ENCODE measurements at places on chromosomes 6 and 20.

DNA sequence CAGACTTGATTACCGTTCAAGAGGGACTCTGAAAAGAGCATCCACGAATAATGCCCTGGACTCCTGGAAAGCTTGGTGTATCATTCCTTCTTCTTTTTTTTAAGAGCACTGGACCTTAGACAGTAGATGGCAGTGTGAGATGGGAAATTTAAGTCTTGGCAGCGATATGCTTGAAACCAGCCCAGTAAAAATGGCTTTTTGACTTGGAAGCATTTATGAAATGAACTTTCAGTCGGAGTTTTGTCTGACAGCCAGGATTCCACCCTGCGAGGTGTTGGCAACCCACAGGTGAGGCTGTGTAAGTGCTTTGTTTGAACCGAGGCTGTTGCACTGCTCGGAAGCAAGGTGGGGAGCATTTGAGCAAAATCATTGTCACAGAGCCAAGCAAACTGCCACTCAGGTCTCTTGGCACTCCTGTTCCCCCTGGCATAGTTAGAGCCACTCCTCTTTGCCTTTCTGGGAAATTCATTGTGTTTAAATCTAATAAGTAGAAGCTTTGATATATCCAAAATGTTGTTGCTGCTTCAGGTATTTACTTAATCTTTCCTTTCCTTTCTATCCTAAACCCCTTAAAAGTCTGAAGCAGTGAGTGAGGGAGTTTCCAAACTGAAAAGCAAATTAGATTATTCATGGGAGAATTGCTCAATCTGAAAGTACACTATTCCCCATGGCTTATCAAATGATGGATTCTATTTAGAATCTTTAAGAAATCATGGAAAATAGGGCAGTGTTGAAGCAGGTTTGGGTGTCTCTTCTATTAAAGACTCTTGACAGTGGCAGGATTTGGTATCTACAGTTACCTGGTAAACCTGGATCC, 272.8 kb upstream of the SLC35B3 start:
- no peak for DNase-seq

GRCh38 chr6:2430612-2431011, 185.2 kb upstream of the GMDS start:
- DNase-seq: no peak

- no peak for DNase-seq
Observed at GRCh38 chr6:163571730-163572129, 157.2 kb downstream of the QKI start.

DNA sequence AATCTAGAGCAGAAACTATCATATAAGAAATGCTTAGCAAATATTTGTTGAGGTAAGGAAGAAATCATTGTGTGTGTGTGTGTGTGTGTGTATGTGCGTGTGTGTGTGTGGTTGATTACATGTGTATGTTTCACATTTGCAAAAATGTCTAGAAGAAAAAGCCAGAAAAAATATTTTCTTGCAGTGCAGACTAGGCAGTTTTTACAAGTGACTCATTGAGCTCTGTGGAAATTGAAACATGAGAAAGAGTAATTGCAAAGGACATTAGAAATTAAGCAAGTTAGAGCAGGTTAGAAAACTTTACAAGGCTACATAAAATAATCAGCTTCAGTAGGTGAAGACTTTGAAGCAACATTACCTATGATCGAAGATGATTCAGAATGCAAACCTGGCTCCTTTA, 669.0 kb upstream of the EYS start:
- no peak for DNase-seq

DNA sequence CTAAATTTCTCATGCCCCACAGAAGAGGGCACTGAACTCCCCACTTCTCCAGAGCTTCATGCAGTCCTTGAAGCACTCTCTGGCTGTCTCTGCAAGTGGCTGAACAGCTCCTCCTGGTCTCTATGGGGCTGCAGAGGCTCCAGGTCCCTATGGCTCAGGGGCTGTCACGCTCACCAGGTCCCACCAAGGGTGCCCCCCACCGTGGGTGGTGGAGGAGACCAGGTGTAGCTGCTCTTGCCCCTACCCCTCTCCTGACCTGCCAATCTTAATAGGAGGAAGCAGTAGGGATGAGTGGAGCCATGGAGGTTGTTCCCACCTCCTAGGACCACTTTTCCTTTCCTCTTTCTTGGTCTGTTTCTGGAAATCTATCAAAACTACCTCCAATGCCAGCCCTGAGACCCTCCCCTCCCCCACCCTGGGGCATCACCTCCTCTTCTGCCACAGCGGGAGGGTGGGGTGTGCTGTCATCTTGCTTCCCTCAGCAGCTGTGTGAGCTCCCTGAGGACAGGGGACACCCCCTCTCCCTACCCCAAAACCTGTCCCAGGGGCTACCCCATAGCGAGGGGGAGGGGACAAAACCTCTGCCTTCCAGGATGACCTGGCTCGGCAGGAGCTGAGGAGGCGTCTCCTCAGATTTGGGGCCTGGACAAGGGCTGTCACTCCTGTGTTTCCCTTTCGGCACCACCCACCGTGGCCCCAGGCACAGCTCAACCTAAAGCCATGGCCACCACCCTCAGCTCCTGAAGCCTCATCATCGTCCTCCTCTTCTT, 12.0 kb upstream of the RAET1E start:
- no peak for DNase-seq

DNA sequence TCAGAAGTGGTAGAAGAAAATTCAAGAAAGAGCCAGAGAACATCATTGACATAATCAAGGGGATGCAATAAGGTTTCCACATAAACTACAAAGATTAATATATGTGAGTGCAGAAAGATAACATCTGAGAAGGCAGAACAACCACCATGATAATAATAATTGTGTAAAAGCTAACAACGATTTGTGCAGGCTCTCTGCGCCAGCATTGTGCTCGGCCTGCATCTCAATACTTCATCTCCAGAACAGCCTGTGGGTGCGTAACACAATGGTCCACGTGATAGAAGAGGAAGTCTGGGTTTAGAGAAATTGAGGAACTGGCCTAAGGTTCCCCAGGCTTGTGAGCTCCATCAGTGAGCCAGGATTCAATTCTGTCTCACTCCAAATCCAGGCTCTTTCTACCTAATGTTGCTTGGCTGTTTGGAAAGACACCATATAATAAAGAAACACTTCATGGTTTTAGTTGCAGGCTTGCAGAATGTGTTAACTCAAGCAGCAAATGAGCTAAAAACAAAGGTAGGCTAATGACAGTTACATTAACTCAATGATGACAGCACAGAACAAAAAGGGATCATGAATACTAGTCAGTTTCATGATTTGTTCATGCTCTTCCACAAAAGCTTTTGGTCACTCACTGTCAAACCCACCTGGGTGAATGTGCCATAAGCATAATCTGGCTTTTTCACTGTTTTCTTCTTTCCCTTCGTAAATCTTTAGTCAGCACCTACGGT, 71.2 kb downstream of the LY86 start:
- DNase-seq: peak; percentile 77

DNA sequence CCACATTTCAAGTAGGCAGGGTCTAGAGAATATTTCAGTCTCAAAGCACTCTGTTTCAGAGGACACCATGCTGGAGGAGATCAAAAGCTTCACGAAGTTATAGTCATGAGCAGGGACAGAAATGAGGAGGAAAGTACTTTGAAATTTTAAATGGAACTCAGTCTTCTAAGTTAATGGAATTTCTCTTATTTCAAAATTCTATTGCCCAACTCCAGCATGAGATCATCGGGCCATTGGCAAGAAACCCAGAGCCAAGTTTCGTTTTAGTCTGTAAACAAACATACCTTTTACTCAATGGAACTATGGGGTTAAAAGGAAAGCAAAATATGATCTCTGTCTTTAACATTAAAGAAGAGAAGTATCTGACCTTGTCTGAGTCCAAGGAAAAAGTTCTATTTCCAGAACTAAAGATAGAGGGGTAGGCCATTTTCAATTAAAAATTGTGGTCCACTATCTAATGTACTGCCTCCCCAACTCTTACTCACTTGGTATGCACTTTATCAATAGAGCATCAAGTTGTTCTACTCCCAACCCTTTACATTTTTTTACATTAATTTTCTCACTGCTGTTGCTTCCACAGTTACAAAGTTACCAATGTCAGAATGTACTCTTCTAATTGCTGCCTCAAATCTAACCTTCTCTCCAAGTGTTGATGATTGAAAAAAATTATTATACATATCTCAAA, 235.3 kb upstream of the NRSN1 start:
- DNase-seq: no peak

DNA sequence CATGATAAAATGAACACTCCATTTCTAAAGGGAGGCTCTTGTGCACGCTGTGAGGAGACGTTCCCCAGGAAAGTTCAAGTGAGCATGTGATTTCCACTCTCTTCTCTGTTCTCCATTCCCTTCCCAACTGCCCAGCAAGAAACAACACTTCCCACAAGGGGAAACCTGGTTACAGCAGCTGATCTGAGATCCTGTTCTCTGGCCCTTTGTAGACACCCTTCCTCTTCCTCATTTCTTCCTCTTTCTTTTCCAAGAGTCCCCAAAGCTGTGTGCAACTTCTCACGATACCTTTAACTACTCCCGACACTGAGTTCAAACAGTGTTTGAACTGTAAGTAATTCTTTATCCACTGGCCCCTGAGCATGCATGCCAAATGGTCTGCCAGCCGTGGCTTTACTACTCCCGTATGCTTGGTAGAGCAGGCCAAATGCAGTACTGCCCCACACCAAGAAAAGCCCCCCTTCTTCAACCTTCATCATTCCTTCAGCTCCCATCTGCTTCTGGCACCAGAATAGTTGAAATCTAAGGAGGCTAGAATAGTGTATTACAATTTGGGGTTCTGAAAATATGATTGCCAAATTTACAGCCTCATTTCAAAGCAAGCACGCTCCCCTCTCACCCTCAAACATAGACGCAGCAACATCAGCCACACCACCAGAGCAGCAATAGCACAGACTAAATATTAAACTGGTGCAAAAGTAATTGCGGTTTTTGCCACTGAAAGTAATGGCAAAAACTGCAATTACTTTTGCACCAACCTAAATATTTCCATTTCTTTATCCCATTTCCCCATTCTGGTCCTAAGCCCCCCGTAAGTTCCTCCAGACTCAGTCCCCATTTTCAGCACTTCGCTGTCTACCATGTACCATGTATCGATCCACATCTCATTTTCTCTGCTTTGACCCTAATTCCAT, 4.3 kb downstream of the HLA-DMB start:
- no peak for DNase-seq

- no peak for DNase-seq
Observed at GRCh38 chr6:120354452-120355098, 979.7 kb downstream of the TBC1D32 start.

GRCh38 chr6:35519313-35520015, 6.8 kb upstream of the TULP1 start:
- DNase-seq: no peak

DNA sequence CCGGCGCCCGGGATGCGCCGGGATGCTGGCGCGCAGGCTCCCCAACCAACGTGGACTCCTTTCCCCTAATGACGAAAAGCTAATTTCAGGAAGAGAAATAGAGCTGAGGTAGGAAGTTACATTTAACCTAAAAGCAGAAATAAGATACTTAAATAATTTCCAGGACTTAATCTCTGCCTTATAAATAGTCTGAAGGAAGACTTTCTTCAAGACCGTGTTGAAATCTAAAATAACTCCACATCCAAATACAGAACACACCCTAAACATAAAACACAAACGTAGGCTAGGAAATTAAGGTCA, 1.3 kb downstream of the ASF1A start:
- no peak for DNase-seq

- DNase-seq: no peak
Observed at GRCh38 chr6:107419733-107420132, 39.6 kb downstream of the PDSS2 start.

- DNase-seq: no peak
Observed at GRCh38 chr20:13041574-13042457, 33.0 kb downstream of the SPTLC3 start.

DNA sequence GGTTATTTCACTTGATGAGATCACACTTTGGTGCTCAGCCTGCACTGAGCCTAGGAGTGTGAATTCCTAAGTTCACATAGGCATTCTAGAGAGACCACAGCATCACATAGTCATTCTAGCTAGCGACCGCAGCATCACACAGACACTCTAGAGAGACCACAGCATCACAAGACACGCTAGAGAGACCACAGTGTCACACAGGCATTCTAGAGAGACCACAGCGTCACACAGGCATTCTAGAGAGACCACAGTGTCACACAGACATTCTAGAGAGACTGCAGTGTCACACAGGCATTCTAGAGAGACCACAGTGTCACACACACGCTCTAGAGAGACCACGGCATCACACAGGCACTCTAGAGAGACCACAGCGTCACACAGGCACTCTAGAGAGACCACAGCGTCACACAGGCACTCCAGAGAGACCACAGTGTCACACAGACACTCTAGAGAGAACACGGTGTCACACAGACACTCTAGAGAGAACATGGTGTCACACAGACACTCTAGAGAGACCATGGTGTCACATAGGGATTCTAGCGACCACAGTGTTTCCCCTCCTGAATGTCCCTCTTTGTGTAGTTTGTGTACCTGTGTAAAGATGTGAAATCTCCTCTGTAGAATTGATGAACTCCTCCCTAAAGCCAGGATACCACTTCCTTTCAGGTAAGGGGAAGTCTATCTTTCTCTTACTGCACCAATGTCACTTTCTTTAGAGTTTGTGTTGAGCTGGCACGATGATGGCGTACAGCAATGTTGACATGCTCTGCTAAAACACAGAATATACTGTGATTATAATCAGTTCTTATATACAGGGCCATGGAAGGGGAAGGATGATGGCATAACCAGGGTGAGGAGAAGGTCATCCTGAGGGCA, 169.4 kb downstream of the ZDHHC14 start:
- DNase-seq: no peak

- DNase-seq: no peak
Observed at GRCh38 chr6:144217264-144217663, 66.9 kb downstream of the STX11 start.

GRCh38 chr6:8499540-8499939, 64.2 kb upstream of the SLC35B3 start:
- no peak for DNase-seq

- DNase-seq: no peak
Observed at GRCh38 chr20:4162766-4163165, 147.4 kb upstream of the RNF24 start.

DNA sequence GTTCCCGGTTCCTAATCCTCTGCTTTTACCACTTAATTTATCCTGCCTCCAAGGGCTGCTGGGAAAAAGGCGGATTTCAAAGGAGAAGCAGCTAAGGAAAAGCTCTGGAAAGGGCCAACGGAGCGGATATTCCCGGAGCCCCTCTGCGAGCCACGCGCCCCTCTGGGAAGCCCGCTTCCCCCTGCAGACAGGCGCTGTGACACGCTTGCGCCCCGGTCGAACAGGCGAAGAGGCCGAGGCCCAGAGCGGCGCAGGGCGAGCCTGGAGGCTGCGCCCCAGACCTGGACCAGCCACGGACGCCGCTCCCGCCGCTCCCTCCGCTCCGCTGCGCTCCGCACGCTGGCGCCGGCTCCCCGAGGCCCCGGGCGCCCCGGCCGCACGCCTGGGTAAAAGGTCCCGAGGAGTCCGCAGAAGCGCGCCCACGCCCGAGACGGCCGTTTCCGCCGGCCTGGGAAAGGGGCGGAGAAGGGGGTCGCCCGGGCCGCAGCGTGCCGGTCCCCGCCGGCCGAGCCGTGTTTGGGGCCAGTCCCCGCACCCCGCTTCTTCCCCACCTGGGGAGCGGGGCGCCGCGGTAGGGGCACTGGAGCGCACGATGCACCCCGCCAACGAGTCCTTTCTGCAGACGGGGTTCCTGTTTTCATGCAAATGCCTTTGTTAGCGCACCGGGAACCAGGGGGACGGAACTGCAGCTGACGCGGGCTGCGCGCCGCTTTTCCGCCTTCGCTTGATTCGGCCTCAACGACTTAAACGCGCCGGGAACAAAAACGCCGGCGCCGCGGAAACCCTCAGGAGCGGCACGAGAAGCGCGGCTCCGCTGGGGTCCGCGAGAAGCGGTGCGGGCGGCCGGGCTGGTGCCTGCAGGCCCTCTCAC, 91.9 kb upstream of the SIRPA start:
- DNase-seq: peak; percentile 90
